ENCODE measurements at places on chromosomes 13 and 19.

GRCh38 chr19:19274146-19274545 lies 1.0 kb upstream of the TM6SF2 start:
- DNase-seq = no peak

DNA sequence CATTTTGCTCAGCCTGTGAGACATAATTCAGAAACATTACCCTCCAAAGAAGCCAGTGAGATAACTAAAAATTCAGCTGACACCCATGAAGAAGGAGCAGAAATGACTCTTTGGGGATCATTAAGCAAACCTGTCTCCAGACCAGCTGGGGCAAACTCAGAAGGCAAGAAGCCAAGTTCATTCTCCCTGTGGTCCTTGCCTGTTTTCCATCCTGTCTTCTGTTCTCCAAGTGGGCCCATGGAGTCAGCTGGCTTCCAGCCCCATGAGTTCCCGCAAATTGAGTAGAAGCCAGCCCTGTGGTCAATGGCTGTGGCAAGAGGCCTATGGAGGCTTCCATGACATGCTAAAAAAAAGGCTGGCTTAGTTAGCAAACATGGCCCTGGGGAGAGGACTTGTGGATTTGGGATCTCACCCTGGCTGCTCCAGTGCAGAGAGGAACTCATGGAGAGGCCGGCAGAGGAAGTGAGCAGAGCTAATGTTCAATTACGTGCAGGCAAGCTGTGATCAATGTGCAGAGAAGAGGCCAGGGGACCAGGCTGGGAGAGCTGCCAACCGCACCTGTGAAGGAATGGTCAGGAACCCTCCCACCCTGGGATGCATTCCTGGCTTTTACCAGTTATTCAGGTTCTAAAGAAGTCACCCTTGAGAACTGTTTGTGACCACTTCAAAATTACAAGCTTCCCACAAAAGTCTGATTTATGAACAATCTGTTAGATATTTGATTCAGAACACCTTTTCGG lies 229.1 kb downstream of the TSHZ3 start:
- DNase-seq = no peak

DNA sequence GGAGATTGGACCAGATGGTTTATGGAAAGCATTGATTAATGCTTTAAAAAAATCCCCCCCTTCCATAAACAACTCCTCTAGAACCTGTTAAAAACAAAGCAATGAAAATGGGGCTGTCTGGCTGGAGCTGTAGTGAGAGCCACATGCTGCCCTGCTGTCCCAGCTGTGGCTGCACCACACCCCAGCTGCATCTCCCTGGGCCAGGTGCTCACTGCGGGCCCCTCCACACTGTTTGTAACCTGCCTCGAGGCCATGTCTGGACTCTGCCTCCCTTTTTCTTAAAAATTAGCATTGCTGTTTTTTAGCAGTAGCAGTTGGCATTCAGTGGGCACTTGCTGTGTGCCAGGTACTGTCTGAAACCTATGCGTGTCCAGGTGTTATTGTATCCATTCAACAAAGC lies 15.2 kb upstream of the F2RL3 start:
- DNase-seq = no peak

DNA sequence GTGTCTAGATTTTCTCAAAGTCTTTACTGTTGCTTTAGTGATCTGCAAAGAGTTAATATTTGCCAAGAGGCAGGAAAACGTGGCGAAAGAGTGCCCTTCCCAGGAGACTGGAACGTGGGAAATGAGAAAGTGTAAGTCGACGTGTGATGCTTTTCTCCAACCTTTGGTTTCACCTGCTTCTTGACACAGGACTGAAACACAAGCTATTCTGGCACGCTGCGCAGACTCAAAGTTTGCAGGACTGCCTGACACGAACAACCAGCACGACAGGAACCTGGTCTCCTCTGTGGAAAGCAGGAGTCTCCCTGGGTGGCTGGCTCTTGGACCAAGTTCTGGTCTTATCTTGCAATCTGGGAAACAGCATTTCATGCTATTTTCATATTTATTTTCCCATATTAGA lies 28.6 kb downstream of the RFXAP start:
- DNase-seq = no peak

- no peak for DNase-seq
These were observed 932.8 kb upstream of the SLITRK6 start for GRCh38 chr13:86731987-86732386.

DNA sequence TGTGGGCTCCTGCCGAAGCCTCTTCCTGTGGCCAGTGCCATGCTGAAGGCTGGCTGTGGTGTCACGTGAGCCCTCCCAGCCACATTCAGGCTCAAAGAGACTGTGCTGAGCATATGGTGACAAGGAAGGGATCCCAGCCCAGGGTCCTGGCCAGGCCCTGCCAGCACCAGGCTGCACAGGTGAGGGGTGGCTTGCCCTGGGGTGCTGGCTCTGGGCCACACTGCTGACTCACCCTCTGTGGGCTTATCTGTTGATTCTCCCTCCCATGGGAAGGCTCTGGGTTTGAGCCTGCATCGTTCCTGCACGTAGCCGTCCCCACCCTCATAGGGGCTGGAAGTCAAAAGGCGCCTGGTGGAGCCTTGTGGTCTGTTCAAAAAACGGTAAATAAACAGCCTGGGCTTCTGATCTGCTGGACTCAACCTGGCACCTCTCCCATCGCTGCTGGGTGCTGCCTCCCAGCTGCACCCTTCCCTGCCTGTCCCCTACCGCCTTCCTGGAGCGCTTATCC lies 31.1 kb downstream of the DNM2 start:
- peak; percentile 76 for DNase-seq

- DNase-seq = peak; percentile 58
These were observed at the start of gene GAMT for GRCh38 chr19:1401138-1401888. GAMT (minus strand) TSS chr19:1401542; CDS start chr19:1401476, 66 bp downstream.

GRCh38 chr13:93956426-93956825 lies 523.1 kb downstream of the DCT start:
- DNase-seq = no peak

DNA sequence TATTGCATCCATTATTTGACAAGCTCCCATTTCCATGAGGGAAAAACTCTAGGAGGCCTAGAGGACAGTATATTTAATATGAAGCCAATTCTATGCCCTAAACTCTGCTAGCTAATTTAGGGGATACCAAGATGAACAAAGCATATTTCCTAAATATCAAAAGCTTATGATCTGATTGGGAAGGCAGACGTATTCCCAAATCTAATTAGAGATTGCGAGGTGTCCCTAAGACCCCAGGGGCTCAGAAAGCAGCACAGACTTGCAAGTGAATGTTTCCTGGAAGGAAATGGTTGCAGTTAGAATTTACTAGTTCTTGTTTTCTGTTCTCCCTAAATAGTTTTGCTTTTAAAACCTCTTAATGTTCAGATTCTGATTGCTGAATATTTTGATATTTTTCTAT lies 30.7 kb downstream of the NDFIP2 start:
- DNase-seq = no peak

DNA sequence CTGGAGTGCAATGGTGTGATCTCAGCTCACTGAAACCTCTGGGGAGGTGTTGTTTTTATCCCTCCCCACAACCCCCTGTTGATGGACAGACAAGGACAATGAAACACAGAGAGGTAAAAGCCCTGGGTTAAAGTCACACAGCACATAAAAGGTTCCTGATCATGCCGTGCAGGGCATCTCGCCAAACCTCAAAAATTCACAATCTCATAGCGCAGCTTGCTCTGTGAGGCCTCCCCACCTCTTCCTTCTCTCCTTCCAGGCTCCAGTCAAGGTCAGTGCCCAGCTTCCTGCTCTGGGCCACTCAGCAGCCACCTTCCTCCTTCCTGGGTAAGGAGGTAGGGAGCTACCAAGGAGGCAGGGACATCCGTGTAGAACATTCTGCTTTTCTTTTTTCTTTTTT lies 2.3 kb downstream of the FUT2 start:
- peak; percentile 91 for DNase-seq

DNA sequence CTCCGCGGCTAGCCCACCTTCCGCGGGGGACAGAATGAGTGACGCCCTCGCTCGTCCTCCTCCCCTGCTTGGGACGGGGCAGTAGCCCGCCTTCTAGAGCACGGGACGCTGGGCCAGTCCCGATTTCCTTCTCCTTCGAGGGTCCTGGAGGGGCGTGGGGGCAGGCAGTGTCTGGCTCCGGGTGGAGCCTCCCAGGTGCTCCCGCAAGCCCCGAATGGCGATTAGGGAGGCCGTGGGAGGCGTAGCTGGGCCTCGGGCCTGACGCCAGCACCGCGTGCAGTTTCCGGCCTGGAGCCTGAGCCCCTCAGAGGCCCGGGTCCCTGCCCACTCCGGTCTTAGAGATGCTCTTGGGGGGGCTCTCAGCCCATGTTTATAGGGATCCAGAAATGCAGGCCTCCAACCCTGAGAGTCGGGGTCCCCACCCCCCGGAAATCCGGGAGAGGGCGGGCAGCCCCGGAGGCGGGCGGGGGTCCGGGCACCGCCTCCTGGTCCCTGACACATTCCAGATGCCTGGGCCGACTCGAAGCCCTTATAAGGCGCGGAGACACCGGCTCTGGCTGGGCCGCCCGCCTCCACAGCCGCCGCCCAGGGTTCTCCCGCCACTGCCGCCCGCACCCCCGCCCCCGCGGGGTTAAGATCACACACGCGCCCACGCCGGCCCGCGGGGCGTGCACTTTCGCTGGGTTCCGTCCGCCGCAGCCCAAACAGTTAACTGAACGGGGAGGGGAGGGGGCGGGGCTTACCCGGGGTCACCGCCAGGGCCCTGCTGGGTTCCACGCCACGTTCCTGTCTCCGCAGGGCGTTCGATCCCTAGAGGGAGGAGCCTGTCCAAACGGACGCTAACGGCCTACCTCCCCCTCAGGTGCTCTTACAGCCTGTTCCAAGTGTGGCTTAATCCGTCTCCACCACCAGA lies 1.5 kb downstream of the MYADM start:
- DNase-seq = peak; percentile 92

- DNase-seq = no peak
These were observed 14.7 kb upstream of the ZNF14 start for GRCh38 chr19:19747357-19748220.

DNA sequence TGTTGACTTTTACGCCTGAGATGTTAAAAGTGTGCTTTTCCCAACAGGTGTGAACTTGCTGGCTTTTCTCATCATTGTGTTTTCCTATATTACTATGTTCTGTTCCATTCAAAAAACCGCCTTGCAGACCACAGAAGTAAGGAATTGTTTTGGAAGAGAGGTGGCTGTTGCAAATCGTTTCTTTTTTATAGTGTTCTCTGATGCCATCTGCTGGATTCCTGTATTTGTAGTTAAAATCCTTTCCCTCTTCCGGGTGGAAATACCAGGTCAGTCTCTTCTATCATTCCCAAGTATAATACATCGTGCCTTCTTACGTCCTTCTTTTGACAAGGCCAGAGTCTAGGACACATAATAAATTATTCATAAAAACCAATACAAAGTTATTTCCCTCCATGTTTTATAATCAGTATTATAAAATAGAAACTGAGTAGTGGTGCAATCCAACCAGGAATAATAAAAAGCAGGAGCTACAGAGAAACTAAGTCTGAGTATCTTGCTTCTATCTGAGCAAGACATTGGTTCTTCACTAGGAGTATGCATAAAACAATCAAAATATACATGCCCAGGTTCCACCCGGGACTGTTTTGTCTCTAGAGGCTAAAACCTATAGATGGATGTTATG lies 57.9 kb downstream of the RXFP2 start:
- DNase-seq = peak; percentile 27

DNA sequence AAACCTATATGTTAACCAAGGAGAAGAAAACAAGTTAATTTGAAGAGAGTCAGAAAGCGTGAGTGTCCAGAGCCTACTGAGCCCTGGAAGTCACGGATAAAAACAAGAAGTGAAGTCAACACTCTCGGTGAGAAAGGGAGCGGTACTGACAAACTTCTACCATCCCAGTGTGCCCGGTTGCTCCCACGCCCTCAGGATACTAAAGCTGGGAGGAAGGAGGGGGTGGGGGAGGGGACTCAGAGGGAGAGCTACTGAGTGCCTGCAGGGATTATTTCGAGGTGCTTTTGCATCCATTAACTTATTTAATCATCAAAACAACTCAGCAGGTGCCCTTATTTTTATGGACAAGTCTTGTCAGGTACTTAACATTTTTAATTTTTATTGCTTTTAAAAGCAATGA lies 166.2 kb downstream of the ZIC5 start:
- DNase-seq = no peak

GRCh38 chr19:16581145-16581970 lies 9.1 kb upstream of the SLC35E1 start:
- no peak for DNase-seq

- no peak for DNase-seq
These were observed 38.4 kb downstream of the SMIM24 start for GRCh38 chr19:3441986-3442329.

DNA sequence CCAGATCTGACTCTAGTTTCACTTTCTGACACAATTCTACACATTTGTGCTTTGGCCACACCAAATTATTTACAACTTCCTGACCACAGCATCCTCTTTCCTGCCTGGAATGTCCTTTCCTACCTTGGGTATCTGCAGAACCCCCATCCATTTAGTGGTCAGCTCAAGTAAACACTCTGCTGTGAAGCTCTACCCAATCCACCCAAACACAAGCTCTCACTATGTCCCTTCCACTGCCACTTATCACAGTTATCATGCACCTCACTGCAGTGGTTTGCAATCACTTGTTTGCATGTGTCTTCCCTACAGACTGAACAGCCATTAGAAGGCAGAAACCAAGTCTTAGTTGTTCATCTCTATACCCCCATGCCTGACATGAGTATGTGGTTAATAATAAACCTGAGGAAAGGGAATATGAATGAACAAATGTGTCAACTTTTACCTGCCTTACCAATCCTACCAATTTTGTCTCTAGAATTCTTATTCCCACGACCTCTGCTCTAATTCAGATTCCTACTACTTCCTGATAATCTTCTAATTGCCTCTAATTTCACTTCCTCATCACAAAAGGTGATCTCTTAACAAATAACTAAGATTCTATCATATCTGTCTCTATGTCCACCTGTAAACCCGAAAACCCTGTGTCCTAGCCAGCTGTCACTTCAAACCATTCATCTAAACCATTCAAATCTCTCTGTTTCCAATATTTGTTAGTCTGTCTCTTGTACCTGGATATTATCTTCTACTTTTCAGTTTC lies 25.1 kb downstream of the LNX2 start:
- peak; percentile 81 for DNase-seq

DNA sequence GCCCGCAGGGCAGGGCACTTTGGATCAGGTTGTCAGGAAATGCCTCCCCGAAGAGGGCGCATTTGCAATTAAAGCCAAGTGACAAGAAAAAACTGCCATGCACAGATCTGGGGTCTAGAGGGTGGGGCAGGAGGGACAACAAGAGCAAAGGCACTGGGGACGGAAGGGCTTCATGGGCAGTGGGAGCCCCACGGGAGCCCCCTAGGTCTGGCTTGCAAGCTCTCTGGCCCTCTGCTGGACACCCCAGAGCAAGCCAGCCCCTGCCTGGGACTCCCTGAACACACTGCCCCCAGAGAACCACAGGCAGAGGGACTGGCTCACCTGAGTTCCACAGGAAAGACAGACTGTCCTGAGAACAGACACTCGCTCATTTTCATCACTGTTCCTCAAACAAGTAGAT lies 30.2 kb upstream of the C19orf12 start:
- DNase-seq = no peak

- no peak for DNase-seq
These were observed 105.6 kb upstream of the SERP2 start for GRCh38 chr13:44267980-44268379.

DNA sequence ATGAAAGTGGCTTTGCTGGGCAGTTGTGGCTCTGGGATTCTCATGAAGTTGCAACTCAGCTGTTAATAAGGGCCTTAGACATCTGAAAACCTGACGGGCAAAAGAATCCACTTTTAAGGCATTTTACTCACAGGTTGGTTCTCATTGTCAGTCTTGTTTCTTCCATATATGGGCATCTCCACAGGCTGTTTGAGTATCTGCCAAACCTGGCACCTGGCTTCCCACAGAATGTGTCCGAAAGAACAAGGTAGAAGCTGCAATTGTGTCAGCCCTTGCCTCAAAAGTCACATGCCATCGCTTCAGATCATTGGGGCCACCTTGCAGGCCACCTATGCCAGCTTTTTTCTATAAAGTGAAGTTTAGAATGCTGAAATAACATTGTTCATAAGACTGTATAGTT lies 102.4 kb downstream of the KCTD12 start:
- DNase-seq = no peak

All from hematopoietic multipotent progenitor cell treated with erythropoietin and hydrocortisone succinate and interleukin-3 and kit ligand, for 6 days (in vitro differentiated cells).